ENCODE measurements at places on chromosomes 4 and X.

GRCh38 chr4:158826057-158826456 is 57.2 kb downstream of the FNIP2 start:
- no peak for DNase-seq

DNA sequence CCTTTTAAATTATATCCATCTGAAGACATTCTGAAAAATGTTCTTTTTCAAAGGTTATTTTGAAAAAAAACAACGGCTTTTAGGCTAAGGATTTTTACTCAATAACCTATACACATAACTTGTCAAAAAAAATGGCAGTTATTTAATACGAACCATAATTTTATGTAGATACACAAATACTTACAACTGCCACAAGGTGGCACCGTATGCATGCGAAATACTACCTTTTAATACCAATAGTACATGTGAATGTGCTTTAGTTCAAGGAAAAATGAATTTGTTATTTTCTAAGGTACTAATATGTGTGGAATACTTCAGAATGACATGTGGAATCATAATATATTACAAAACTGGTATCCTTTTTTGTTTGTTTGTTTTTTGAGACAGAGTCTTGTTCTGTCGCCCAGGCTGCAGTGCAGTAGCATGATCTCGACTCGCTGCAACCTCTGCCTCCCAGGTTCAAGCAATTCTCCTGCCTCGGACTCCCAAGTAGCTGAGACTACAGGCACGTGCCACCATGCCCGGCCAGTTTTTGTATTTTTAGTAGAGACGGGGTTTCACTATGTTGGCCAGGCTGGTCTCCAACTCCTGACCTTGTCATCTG is 4.6 kb upstream of the MAD2L1 start:
- no peak for DNase-seq

DNA sequence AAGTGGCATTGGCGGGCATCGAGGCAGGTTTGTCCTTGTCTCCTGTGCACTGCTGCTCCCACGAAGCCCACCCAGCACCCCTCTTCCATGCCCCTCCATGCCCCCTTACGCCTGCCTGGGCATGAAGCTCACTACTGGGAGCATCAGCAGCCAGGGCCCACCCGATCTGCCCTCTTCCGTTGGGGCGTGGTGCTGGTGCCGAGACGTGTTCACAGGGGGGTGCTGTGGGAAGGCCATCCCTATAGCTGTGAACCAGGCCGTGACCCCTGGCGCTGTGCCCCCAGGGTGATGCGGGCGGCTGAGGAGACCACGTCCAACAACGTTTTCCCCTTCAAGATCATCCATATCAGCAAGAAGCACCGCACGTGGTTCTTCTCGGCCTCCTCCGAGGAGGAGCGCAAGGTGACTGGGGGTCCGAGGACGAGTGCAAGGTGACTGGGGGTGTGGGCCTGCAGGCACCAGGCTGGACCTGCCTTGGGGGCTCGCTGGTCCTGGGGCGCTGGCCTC is 19.3 kb upstream of the ADD1 start:
- no peak for DNase-seq

GRCh38 chr4:138158746-138159297 is 83.3 kb downstream of the SLC7A11 start:
- peak; percentile 23 for DNase-seq

All from epithelial cell of proximal tubule (primary cell).